Activated naive CD4-positive, alpha-beta T cell treated with anti-CD3 and anti-CD28 coated beads, Interleukin-2, amount 10 ng/mL, durations not matched to agents 7 days and 5 days (primary cell): ENCODE measurements at places on chromosomes 1 and 21.

DNA sequence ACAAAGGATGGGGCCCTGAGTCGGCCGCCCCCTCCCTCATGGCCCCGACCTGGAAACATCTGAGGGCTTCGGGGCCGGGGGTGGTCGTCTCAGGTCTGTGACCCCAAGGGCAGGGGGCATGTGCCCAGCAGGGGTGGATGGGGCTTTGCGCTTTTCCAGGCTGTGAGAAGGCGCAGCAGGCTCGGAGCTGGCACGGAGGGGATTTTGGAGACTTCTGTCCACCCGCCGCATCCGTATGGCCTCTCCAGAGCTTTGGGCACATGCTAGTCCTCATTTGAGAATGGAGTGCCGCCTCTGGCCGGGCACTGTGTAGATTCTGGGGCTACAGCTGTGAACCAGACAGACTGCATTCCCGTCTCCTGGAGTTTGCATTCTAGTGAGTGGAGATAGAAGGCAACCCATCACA, 66.1 kb upstream of the WNT4 start:
- H3K27ac ChIP-seq, result no peak overlapping the region
- H3K27me3 ChIP-seq, result peaks cover 78% of the 10 kb centered on the region
- H3K4me3 ChIP-seq, result no peak overlapping the region
- no peaks in the 10 kb centered on the region for H3K4me1 ChIP-seq
- no peaks in the 10 kb centered on the region for H3K36me3 ChIP-seq
- DNase-seq, result no peak

DNA sequence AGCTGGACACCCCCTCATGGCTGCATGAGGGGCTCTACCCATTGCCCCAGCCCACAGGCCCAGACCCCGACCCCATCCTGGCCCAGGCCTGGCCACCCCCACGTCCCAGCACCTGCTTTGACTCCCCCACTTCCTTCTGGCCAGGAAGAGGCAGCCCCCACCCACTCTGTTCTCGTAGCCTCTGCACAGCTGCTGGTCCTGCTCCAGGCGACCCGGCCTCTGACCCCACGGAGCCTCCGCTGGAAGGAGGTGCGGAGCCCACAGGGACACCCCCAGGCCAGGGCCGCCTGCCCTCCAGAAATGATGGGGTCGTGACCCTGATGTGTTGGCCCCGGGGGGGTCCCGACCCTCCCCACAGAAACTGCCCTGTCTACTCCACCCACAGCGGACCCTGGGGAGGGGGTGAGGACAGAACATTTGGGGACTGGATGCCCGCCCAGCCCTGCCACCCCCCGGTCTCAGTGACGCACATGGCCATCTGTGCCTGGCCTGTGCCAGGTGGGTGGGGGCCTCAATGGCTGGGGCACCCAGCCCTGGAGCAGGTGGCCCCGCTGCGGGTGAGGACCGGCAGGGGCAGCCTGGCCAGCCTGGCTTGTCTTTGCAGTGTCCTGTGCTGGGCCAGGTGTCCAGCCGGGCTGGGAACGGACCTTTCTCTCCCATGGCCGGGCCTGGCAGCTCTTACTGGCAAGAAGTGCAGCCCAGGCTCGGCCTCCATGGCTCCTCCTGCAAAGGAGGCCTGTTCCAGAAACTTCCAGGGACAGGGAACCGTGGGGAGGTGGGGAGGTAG, 78.6 kb downstream of the MORN1 start:
- no peak overlapping the region for H3K27ac ChIP-seq
- peaks cover 7% of the 10 kb centered on the region for H3K27me3 ChIP-seq
- no peak overlapping the region for H3K4me3 ChIP-seq
- DNase-seq, result no peak
- peaks cover 12% of the 10 kb centered on the region for H3K36me3 ChIP-seq

- H3K36me3 ChIP-seq, result peaks cover 1% of the 10 kb centered on the region
- DNase-seq, result no peak
- no peak overlapping the region for H3K4me3 ChIP-seq
- H3K4me1 ChIP-seq, result no peaks in the 10 kb centered on the region
These were observed 29.7 kb downstream of the SLC45A1 start for GRCh38 chr1:8347635-8348034.

DNA sequence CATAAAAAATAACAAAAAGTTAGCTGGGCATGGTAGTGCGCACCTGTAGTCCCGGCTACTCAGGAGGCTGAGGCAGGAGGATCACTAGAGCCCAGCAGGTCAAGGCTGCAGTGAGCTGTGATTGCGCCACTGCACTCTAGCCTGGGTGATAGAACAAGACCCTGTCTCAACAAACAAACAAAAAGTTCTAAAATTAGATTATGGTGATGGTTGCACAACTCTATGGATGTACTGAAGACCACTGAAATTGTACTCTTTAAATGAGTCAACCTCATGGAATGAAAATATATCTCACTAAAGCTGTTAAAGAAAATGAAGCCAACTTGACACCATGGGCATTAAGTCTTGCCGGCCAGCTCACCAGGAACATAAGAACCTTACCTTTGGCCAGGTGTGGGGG, 9.1 kb downstream of the MRAP start:
- H3K27ac ChIP-seq, result no peak overlapping the region
- no peak for DNase-seq
- H3K36me3 ChIP-seq, result peaks cover 12% of the 10 kb centered on the region

- DNase-seq, result no peak
- H3K4me3 ChIP-seq, result peak overlapping the region; percentile 26
- H3K36me3 ChIP-seq, result no peaks in the 10 kb centered on the region
- peaks cover 65% of the 10 kb centered on the region for H3K27me3 ChIP-seq
- peaks cover 18% of the 10 kb centered on the region for H3K4me1 ChIP-seq
These were observed 1.3 kb downstream of the CDC42BPA start for GRCh38 chr1:227317011-227317451.

DNA sequence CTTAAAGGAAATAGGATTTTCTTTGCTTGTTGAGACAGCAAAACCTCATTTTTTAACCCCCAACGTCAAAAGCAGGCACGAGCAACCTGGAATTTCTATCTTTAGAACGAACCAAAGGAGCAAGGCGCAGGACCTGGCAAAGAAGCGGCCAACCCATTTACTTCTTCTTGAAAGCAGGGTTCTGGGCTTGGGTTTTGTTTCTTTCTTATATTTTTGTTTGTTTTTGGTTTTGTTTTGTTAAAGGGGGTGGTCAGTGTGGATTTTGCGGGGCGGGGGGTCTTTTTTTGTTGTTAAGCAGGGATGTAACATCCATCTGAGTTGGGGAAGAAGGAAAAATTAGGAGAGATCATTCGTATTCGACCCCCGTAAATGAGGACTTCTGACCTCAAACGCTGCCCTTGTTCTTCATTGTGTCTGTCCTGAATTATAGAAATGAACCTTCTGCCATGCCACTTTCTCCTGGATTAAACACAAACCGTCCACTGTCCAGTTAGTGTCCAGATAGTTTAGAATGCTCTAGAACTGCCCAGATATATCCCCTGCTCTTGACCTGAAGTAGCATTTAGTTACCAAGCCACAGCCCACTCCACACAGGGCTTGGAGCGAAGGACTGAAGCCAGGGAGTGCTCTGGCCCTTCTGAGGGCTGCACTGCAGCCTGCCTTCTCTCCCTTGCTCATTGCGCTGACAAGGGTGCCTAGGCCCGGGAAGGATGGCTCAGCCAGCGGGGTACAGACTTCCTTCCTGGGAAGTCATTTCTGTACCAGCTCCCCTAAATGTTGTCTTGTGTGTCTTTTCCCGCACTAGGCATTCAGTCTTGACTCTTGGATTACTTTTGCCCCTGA, 909 bp upstream of the APP start:
- H3K4me3 ChIP-seq, result peak overlapping the region; percentile 78
- no peak for DNase-seq
- peaks cover 2% of the 10 kb centered on the region for H3K36me3 ChIP-seq
- H3K4me1 ChIP-seq, result peaks cover 14% of the 10 kb centered on the region
- H3K27me3 ChIP-seq, result peaks cover 5% of the 10 kb centered on the region
- peak overlapping the region; percentile 29 for H3K27ac ChIP-seq

DNA sequence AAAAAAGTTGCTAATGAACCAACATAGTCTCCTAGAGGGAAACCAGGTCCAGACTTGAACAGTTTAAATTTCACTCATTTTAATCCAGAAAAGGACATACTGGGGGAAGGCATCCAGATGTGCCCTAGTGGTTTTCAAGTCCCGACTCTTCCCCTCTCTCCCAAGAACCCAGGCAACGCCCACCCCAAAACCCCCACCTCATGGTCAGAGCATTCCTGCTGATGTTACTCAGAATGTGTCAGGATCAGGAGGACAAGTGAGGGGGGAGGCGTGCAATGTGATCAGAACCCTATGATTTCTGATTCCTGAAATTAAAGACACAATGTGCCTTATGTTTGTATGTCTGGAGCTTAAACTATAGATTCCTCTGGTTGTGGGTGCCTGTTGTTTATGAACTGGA, 1.6 kb upstream of the CTSK start:
- no peak overlapping the region for H3K4me3 ChIP-seq
- H3K4me1 ChIP-seq, result peaks cover 21% of the 10 kb centered on the region
- DNase-seq, result no peak
- H3K27me3 ChIP-seq, result no peaks in the 10 kb centered on the region
- peaks cover 10% of the 10 kb centered on the region for H3K36me3 ChIP-seq
- H3K27ac ChIP-seq, result no peak overlapping the region

DNA sequence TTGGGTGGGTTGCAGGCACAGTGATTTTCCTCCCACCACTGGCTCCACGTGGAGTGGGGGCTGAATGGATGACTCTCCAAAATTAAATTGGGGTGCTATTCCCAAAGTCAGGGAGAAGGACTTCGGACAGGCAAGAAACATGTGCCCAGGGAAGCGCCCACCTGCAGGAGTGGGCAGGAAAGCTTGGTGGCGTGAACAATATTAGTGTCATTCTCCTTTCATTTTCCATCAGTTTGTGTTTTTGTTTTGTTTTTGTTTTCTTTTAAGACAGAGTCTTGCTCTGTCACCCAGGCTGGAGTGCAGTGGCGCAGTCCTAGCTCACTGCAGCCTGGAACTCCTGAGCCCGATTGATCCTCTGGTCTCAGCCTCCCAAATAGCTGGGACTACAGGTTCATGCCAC, 30.1 kb downstream of the TOMM20 start:
- no peak overlapping the region for H3K27ac ChIP-seq
- H3K4me3 ChIP-seq, result no peak overlapping the region
- DNase-seq, result no peak
- peaks cover 59% of the 10 kb centered on the region for H3K27me3 ChIP-seq
- peaks cover 29% of the 10 kb centered on the region for H3K4me1 ChIP-seq

- H3K4me3 ChIP-seq, result peak within 1 kb of the TSS; percentile 83
- peak within 1 kb of the TSS; percentile 84 for H3K27ac ChIP-seq
- no peaks in the 10 kb centered on the region for H3K36me3 ChIP-seq
- H3K27me3 ChIP-seq, result peaks cover 28% of the 10 kb centered on the region
- DNase-seq, result peak; percentile 86
These were observed at the start of gene RIMS3 for GRCh38 chr1:40665335-40666171. TSS of gene RIMS3 (minus strand) at chr1:40665682. CDS start at chr1:40641925, 23,757 bp downstream.

GRCh38 chr21:17682924-17683323, 70.2 kb upstream of the BTG3 start:
- peaks cover 4% of the 10 kb centered on the region for H3K27me3 ChIP-seq
- H3K36me3 ChIP-seq, result peaks cover 4% of the 10 kb centered on the region
- H3K4me1 ChIP-seq, result peaks cover 21% of the 10 kb centered on the region
- no peak overlapping the region for H3K27ac ChIP-seq
- DNase-seq, result no peak

GRCh38 chr21:46056450-46056903, 41.4 kb upstream of the COL6A2 start:
- no peaks in the 10 kb centered on the region for H3K36me3 ChIP-seq
- H3K4me1 ChIP-seq, result peaks cover 9% of the 10 kb centered on the region
- H3K4me3 ChIP-seq, result no peak overlapping the region

GRCh38 chr1:199821029-199821779, 206.3 kb upstream of the NR5A2 start:
- H3K4me3 ChIP-seq, result no peak overlapping the region
- H3K36me3 ChIP-seq, result no peaks in the 10 kb centered on the region
- no peaks in the 10 kb centered on the region for H3K4me1 ChIP-seq
- H3K27me3 ChIP-seq, result no peaks in the 10 kb centered on the region
- H3K27ac ChIP-seq, result no peak overlapping the region
